ENCODE measurements at places on chromosomes 5 and 9. TPM values are rescaled to one million over a fixed set of nuclear protein-coding genes. Genes with fewer than 3 reads are reported as not detected.

DNA sequence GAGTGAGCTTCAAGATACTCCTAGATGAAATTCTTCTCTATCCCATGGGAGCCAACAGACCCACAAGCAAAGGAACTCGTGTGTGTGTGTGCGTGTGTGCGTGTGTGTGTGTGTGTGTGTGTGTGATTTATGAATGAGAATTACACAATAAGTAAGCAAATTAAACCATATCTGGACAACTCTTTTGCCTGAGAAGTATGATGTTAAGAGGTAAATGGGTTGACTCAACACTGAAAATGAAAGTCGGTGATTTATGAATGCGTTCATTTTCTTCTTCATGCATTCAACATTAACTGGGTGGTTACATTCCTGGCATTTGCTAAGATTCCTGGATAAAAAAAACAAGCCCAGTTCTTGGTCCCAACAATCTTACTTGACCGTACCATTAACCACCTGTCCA, 171.3 kb upstream of the ZNF462 start:
- no peak for DNase-seq

DNA sequence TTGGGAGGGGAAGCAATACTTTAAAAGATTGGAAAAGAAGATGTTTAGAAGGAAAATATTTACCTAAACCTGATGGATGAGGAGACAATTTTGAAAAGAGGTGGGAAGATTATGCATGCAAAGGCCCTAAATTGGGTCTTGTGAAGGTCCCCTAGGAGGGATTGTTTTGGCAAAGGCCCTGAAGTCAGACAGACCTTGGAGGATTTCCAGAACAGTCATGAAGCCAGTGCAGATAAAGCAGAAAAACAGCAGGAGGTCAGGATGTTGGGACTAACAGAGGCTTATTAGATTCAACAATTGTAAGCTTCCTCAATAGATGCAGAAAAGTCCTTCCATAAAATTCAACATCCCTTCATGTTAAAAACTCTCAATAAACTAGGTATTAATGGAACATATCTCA, 361.0 kb upstream of the CDH6 start:
- DNase-seq: no peak

Gene DENND4C
- 18.4 TPM for total RNA-seq

Gene PCDHB11
- total RNA-seq: not detected

All from activated T-helper 1 cell treated with anti-CD3 and anti-CD28 coated beads, Interleukin-12 subunit alpha, Interleukin-12 subunit beta, Interleukin-2, Interleukin-4 antibody, amounts not matched to agents 30 ng/mL and 10 ng/mL and 1 ng/mL, durations not matched to agents 14 hours and 24 hours and 36 hours (primary cell).